Dermis microvascular lymphatic vessel endothelial cell (primary cell): ENCODE measurements at places on chromosomes 3 and 15.

GRCh38 chr15:63985221-63986184 is 60.8 kb downstream of the DAPK2 start:
- DNase-seq, result peak; percentile 54

- no peak for DNase-seq
These were observed 984 bp upstream of the DUT start for GRCh38 chr15:48330105-48330785.

DNA sequence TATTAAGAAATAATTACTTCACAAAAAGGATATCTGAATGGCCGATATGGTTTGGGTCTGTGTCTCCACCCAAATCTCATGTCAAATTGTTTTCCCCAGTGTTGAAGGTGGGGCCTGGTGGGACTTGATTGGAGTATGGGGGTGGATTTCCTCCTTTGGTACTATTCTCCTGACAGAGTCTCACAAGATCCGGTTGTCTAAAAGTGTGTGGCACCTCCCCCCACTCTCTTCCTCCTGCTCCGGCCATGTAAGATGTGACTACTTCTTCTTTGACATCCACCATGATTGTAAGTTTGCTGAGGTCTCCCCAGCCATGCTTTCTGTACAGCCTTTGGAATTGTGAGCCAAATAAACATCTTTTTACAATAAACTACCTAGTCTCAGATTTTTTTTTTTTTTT is 34.5 kb downstream of the ZBTB11 start:
- DNase-seq, result no peak

DNA sequence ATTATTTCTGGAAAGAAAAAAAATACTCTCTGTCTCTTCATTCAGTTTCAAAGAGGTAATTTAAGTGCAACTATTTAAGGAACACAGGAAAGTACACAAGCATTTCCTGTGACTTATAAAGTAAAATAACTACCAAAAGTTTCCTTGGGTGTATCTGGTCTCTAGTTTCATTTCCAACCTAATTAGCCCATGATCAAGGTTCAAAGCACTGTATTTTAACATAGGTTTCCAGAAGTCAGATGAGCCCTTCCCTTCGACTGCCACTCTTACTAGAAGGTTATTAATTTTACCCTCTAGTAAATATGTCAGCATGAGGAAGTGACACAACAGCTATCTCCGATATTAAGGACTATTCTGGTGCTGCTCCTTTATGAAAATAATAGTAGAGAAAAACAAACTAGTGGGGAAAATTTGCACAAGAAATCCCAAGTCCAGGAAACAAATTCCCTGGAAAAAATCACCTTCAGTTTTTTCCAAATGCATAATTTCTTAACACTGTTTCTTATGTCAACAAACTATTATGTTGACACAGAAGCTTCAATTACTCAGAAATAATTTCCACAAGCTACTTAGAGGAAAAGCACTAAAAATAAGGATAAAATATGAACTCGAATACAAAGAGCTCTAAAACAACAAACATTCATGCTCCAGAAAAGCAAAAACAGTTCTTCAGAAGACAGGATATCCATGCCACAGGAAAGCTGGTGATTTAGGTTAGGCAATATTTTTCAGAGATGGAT is 35.3 kb downstream of the CCPG1 start:
- DNase-seq, result peak; percentile 67

DNA sequence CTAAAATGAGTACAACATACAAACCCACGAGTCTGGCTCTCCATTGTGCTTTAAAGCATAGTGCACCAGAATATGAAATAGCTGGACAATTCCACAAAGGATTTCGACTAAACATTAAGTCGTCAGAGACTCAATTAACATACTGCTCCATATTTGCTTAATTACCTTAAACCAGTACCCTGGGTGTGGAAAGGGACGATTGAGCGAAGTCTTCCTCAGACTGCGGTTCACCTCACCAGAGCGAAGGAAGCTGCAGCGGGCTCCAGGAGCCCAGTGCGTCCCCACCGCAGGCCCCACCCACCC is 218 bp upstream of the TRPC1 start:
- no peak for DNase-seq

- DNase-seq, result no peak
These were observed 911 bp downstream of the APBA2 start for GRCh38 chr15:28886431-28887338.
